ENCODE measurements at places on chromosomes 13 and 19.

DNA sequence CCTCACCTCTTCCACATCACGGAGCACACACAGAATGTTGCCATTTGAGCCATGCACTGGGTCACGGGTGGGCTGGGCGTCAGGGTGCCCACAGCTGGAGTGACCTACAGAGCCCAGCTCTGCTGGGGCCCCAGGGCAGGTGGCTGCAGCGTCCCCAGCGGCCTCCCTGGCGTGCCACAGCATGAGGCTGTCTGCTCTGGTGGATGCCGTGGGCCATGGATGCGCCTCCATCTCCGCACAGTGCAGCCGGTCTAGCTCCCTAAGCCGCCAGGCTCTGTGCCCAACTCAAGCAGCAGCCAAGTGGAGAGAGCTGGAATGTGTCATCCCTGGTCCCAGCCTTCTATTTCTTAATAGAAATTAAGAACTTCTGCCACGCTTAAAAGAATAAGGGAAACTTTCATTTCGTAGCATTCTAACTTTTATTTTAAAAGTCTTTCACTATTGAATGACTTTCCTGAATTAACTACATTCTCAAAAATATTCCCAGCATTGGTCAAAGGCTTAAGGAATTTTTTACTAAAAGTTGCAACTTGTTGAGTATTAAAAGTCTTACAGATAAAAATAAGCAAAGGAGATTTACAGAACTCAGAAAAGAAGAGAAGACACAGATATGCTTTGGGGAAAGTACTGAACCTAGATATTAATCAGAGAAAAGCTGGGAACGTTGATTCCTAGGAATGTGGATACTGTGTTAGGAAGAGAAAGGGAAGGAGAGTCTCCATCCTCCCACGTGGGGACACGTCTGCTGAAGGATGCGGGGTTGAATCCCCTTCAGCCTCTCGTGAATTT is 59.3 kb downstream of the ATP11A start:
- DNase-seq = no peak

- no peak for DNase-seq
Observed at GRCh38 chr13:30968846-30969245, 36.4 kb downstream of the TEX26 start.

DNA sequence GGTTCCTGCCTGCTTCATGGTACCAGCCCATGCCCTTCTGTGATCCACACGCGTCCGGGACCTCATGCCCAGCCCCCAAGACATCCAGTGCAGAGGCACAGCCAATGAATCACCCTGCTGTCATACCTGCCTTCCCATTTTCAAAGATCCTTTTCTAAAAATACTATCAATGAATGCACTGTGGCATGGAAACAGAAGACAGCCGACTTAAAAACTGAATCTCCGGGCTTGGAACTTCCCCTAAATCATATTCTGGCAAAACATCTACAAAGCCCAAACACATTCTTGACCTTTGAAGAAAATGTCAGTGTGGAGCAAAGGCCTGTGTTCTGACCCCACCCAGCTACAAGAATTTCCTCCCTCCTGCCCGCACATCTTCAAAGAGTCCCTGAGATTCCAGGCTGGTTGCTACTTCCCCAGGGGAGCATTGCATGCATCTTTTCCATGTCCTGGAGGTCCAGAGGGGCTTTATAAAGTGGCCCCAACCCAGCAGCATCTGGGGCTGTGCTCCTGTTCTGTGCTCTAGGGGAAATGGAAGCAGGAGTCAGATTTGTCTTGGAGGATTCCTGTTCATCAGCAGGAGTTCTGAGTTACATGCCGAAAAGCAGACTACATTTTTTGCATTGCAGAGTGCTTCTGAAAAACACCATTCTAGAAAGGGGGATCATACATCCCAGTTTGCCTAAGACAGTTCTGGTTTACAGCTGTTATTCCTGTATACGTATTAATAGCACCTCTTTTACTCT is 135.2 kb downstream of the USP12 start:
- no peak for DNase-seq

DNA sequence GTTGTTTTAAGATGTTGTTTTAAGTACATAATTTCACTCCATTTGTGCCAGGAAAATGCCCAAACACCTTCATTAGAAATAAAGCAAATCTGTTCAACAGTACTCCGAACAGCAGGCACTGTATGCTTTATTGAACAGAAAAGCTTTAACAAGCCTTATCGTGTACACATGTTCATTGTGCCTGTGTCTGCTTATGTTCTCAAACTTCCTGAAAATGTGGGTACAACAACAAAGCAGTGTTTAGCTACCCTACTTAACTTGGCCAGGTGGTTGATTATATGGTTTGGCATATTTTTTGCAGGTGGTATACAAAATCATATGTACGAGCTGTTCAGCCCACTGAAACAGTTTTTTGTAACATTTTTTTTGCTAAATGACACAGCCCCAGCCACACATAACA is 718.0 kb downstream of the DACH1 start:
- no peak for DNase-seq

DNA sequence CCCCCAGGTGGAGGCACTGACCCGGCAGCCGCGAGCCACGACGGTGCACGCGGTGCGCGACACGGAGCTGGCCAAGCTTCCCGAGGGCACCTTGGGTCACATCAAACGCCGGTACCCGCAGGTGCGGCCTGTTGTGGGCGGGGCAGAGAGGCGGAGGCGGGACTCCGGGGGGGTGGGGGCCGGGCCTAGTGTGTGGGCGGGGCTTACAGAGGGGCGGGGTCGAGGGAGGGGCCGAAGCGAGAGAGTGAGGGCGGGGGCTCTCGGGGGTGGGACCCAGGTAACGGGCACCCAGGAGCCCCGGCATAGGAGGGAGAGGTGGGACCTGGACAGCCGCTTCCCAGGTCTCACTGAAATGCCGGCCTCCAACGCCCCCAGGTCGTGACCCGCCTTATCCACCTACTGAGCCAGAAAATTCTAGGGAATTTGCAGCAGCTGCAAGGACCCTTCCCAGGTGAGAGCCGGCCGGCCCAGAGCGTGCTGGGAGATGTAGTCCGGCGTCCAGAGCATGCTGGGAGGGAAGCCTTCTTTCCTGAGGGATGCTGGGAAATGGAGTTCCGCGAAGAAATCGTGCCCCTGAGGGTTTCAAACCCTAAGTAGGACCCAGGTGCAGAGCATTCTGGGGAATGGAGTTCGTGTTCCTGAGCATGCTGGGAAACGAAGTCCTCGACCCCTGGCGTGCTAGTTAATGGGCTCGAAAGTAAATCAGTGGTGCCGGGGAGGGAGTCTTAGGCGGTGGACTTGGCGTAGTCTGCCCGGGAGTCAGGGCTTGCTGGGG is 15.7 kb downstream of the PNPLA6 start:
- no peak for DNase-seq
